ENCODE measurements at places on chromosomes 11 and 22.

- peak; percentile 29 for DNase-seq
Observed at GRCh38 chr11:88552379-88553062, 215.0 kb upstream of the CTSC start.

DNA sequence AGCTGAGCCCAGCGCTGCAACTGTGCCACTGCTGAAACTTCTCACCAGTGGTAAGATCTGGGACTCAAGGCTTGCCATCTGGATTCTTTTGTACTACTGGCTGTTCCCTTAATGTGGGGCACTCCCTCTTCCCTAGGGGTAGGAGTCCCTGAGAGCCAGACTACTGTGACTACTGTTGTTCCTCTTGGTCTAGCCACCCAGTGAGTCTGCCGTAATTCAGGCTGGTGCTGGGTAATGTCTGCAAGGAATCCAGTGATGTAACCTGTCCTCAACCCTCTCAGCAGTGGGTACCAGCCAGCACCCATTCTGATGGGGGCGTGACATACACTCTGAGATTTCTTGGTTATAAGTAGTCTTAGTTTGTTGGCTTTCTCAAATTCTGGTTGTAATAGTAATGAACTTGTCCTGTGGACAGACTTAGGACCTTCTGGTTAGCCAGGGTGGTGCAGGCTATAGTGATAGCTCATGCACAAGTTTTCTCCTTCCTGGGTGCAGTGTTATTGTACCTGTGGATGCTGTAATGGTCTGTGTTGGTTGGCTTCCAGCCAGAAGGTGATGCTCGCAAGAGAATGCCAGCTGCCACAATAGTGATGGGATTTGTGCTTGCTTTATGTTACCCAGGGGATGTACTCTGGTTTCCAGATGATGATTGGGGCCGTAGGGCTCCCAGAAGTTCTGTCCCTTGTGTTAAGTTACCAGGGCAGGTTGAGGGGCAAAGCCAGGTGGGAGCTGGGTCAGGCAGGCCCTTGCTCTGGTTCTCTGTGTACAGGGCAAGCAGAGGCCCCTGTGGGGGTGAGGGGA is 65.5 kb downstream of the ARHGAP42 start:
- no peak for DNase-seq

- DNase-seq: no peak
Observed at GRCh38 chr22:29268511-29269229, 602 bp downstream of the EWSR1 start.

GRCh38 chr11:108218912-108219783 is 3.3 kb downstream of the NPAT start:
- no peak for DNase-seq

GRCh38 chr11:107157146-107157808 is 139.0 kb upstream of the GUCY1A2 start:
- DNase-seq: no peak

- no peak for DNase-seq
Observed at GRCh38 chr11:15361316-15361715, 246.6 kb downstream of the INSC start.

DNA sequence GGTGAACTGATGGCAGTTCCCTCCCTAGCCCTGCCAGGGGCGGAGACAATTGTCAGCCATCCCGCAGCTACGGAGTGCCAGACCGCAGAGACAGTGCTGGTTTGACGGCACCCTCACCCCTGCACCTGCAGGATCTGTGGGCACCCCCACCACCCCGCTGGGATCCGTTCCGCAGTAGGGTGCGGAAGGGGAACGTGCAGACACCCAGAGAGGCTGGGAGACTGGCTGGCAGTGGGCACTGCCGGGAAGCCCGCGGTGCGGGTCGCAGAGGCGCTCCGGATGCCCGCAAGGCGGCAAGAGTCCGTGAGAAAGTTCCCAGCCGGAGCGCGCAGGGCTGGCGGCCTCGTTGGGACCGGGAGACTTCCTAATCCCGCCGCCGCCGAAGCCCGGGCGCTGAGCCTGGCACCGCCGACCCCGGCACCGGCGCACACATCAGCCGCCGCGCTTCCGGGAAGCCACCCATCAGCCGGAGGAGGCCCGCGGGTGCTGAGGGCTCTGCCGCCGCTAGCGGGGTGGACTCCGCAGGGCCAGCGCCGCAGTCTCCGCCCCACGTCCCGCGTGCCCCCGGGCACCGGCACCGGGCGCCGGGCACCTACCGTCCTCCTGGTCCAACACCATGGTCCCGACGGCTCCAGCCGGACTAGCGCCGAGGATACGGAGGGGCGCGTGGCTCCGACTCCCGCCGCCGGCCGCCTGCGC is 4.3 kb upstream of the LMO1 start:
- no peak for DNase-seq

- no peak for DNase-seq
Observed at GRCh38 chr11:116693102-116693570, 79.7 kb downstream of the BUD13 start.

GRCh38 chr11:8988329-8989234 is 15.2 kb downstream of the NRIP3 start:
- peak; percentile 52 for DNase-seq

- no peak for DNase-seq
Observed at GRCh38 chr11:45675646-45676045, 10.2 kb upstream of the CHST1 start.

- no peak for DNase-seq
Observed at GRCh38 chr22:37483050-37483449, 3.1 kb downstream of the MFNG start.

- no peak for DNase-seq
Observed at GRCh38 chr11:71063129-71063528, 189.2 kb downstream of the SHANK2 start.

DNA sequence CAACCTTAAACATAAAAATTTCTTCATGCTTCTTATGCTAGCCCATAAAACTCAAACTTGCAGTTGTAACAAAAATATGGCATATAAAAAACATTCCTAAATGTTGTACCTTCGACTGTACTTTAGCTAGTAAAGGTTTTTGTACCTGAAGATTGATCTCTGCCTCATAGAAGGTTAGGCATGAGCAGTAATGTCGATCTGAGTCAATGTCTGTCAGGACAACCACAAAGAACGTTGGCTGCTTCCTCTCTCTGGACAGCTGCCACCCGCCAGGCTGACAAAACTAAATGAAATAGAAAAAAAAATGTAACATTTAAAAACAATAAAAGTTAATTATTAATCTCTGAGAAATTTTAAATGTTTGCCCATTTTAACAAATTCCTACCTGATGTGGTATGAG is 251.3 kb downstream of the SBF2 start:
- no peak for DNase-seq

DNA sequence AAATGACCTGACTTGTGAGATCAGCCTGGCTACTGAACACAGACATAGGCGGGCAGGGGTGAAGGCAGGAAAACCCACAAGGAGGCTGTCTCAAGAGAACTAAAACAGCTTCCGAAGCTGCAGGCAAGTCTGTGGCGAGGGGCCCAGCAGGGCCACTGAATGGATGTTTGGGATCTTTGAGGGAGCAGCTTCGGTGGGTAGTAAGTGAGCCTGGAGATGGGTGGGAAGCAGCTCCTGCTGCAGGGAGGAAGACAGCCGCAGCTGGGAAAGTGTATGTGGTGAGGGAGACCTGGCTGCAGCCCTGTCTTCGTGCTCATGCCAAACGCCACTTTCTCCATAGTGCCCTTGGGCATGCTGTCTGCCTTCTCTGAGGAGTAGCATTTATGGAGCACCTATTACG is 3.4 kb downstream of the CCDC86 start:
- no peak for DNase-seq

- peak; percentile 29 for DNase-seq
Observed at GRCh38 chr11:40306938-40307548, 1152.4 kb downstream of the LRRC4C start.

- no peak for DNase-seq
Observed at GRCh38 chr11:12245091-12245490, 132.3 kb upstream of the PARVA start.

GRCh38 chr11:57103899-57104605 is 77.7 kb upstream of the LRRC55 start:
- no peak for DNase-seq

DNA sequence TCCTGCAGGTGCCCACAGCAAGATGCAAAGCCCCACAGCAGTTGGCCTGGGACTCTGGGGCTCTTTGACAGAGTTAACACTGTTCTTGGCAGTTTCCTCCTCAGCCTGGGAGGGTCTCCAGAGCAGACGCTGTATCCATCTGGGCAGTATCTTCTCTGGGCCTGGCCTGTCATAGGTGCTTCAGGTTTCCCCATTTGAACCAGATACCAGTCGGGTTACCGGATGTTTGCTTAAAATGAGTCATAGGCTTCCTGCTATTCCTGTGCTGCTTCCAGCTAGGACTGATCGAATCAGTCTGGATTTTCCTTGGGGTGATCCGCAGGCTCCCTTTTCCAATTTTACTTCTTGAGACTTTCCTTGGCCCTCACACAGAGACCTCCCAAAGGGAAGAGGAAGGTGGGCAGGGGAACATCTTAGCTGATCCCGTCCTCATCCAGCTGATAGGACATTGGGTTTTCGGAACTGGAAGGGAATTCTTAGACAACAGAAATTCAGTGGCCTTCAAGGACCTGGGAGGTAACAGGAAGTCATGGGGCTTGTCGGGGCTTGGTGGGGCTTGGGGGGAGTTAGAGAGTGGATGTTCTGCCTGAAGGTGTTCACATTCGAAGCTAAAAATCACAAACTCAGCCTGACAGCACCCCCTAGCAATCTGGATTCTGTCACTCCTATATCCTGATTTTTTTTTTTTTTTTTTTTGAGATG is 2.4 kb upstream of the RANGAP1 start:
- DNase-seq: peak; percentile 84

DNA sequence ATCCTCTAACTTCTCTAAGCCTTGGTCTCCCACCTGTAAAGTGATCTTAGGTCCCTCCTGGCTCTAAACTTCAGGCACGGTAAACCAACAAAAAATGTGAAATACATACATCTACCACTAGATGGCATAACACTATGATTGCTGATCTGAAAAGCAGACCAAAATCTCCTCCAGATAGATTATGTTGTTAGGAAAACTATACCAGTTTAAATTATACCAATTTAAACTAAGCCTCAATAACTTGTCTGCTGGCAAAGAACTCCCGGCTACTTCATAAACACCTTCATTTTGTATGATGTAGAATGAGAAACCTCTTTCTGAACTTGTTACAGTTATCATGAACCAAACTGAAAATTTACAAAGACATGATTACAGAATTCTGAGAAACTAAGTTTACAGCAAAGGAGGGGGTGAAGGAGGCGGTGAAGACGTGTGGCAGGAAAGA is 85.9 kb downstream of the SBF2 start:
- peak; percentile 40 for DNase-seq

DNA sequence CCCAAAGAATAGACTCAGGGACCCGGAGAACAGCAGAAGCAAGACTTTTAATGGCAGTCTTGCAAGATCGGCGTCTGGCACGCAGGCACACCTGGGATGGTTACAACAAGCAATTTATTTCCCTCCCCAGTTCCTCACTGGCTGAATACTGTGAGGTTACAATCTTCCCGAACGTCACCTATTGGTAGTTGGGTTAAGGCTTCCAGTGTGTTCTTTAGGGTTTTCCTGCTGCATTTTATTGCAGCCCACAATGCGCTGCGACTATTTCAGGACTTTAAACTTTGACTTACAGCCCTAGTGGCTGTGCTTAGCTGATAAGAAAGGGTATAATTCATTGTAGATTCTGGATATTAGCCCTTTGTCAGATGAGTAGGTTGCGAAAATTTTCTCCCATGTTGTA is 11.5 kb upstream of the TRIM68 start:
- no peak for DNase-seq

GRCh38 chr22:27800250-27801201 is 1.0 kb downstream of the MN1 start:
- DNase-seq: no peak

- no peak for DNase-seq
Observed at GRCh38 chr22:30010789-30011405, 69.4 kb upstream of the HORMAD2 start.

DNA sequence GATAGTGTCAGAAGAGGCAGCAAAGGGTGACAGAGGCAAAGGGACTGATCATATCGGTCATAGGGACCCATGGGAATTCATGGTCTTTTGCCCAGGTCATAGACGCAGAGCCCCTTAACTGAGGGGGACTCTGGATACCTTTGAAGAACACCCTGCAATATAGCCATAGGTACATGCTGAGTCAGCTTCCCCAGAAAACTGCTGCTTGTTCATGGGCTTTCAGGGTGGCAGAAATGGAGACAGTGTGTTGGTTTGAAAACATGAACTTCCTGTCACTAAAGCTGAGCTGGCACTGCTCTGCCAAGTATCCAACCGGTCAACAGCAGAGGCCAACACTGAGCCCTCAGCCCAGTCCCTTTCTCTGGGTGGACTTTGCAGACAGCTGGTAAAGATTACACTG is 114.2 kb downstream of the EFCAB6 start:
- DNase-seq: no peak

- no peak for DNase-seq
Observed at GRCh38 chr11:35259529-35259928, 120.6 kb downstream of the CD44 start.

DNA sequence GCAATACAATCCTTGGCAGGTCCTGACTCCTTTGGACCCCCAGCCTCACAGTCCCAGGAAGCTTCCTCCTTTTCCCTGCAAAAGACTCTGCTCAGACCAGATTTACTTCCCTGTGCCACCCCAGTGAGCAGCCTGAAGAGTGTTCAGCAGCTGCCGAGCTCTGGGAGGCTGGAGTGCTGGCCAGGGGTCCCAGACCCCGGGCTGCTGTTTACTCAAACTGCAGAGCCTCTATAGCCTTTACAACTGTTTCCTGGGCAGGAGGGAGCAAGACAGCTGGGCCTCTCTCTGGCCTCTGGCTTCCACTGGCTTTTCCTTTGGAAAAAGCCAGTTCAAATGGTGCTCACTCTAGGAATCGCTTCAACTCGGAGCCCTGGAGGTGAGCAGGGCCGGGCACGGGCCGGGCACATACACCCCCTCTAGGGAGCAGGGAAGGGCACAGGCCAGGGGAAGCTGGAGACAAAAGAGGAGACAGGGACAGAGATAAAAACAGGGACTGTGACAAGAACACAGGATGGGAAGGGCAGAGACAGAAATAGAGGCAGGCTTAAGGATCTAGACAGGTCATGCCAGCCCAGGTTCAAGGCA is 932 bp downstream of the IRAG1 start:
- DNase-seq: no peak

- DNase-seq: no peak
Observed at GRCh38 chr11:127622686-127623085, 622.1 kb upstream of the KIRREL3 start.

- DNase-seq: no peak
Observed at GRCh38 chr11:87832211-87832610, 343.0 kb downstream of the RAB38 start.

- DNase-seq: no peak
Observed at GRCh38 chr11:89205378-89205777, 27.7 kb downstream of the TYR start.

DNA sequence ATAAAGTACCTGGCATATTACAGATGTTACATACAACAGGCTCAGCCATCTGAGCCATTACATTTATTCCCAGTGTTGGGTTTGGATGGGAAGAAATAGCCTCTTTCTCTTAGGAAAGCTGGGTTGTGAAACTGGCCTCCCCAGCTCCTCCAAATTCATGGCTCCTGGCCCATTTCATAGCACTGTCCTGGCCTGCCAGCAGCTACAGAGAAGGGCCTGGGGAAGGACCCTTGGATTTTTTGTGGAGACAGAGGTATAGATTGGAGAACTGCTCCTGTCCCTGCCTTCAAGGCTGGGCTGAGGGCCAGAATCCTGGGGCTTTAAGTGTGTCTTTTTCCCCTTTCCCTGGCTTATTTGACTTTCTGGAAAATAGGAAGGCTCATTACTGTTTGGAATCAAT is 18.0 kb downstream of the PKNOX2 start:
- DNase-seq: no peak

All from A172 (cell line).